ENCODE measurements at places on chromosomes 5 and 9. TPM values are rescaled to one million over a fixed set of nuclear protein-coding genes. Genes with fewer than 3 reads are reported as not detected.

LHX3 gene
- not detected for total RNA-seq

NREP gene
- total RNA-seq, result 19.2 TPM

BRINP1 gene
- total RNA-seq, result not detected

LCN10 gene
- total RNA-seq, result 0.08 TPM

TAF11L6 gene
- total RNA-seq, result not detected

WNK2 gene
- 0.19 TPM for total RNA-seq

KCNIP1 gene
- total RNA-seq, result not detected

SPRY4 gene
- 1.2 TPM for total RNA-seq

AGXT2 gene
- not detected for total RNA-seq

CARTPT gene
- total RNA-seq, result not detected

CTXN3 gene
- not detected for total RNA-seq

RNF14 gene
- 25.8 TPM for total RNA-seq

C9 gene
- not detected for total RNA-seq

MARCOL gene
- not detected for total RNA-seq

ZNF883 gene
- 0.55 TPM for total RNA-seq

NTNG2 gene
- total RNA-seq, result 2.2 TPM

GRIN3A gene
- total RNA-seq, result 0.03 TPM

PLPP7 gene
- total RNA-seq, result 0.34 TPM

PTGDS gene
- 13.2 TPM for total RNA-seq

RHOBTB3 gene
- 0.71 TPM for total RNA-seq

SKP2 gene
- total RNA-seq, result 31.7 TPM

GABRG2 gene
- total RNA-seq, result 0.65 TPM

RGMB gene
- total RNA-seq, result 2.7 TPM

GABRA1 gene
- total RNA-seq, result not detected

ANGPTL2 gene
- not detected for total RNA-seq

OGN gene
- not detected for total RNA-seq

MYO10 gene
- total RNA-seq, result 0.24 TPM

PCDHGA6 gene
- total RNA-seq, result 0.12 TPM

CCL27 gene
- not detected for total RNA-seq

CEP120 gene
- 33.9 TPM for total RNA-seq

FCHSD1 gene
- total RNA-seq, result 64.8 TPM

FOXB2 gene
- total RNA-seq, result not detected

MOCS2 gene
- total RNA-seq, result 29.0 TPM

MCTP1 gene
- total RNA-seq, result not detected

TAF1L gene
- total RNA-seq, result 0.03 TPM

GRM6 gene
- total RNA-seq, result not detected

SPATA31C2 gene
- total RNA-seq, result not detected

NUTM2G gene
- not detected for total RNA-seq

PKD2L2 gene
- total RNA-seq, result not detected

GARNL3 gene
- total RNA-seq, result 1.5 TPM

OBP2B gene
- total RNA-seq, result not detected

IQGAP2 gene
- 71.1 TPM for total RNA-seq

ELP1 gene
- total RNA-seq, result 22.1 TPM

SURF1 gene
- total RNA-seq, result 40.0 TPM

FOXI1 gene
- total RNA-seq, result not detected

SLC2A6 gene
- 3.0 TPM for total RNA-seq

ZNF462 gene
- 0.55 TPM for total RNA-seq

CCDC127 gene
- total RNA-seq, result 6.4 TPM

COL5A1 gene
- total RNA-seq, result 0.18 TPM

IRGM gene
- total RNA-seq, result 3.1 TPM

SERINC5 gene
- 99.3 TPM for total RNA-seq

CDX1 gene
- total RNA-seq, result not detected

PCDHA9 gene
- total RNA-seq, result not detected

NIPBL gene
- total RNA-seq, result 61.1 TPM

SLC4A9 gene
- total RNA-seq, result 0.68 TPM

DIRAS2 gene
- total RNA-seq, result not detected

OR1J2 gene
- not detected for total RNA-seq

SYK gene
- 0.22 TPM for total RNA-seq

Data from activated naive CD4-positive, alpha-beta T cell treated with anti-CD3 and anti-CD28 coated beads, Interleukin-2, amount 10 ng/mL, durations not matched to agents 5 hours and 36 hours (primary cell).